ENCODE measurements at places on chromosomes 6 and 20.

DNA sequence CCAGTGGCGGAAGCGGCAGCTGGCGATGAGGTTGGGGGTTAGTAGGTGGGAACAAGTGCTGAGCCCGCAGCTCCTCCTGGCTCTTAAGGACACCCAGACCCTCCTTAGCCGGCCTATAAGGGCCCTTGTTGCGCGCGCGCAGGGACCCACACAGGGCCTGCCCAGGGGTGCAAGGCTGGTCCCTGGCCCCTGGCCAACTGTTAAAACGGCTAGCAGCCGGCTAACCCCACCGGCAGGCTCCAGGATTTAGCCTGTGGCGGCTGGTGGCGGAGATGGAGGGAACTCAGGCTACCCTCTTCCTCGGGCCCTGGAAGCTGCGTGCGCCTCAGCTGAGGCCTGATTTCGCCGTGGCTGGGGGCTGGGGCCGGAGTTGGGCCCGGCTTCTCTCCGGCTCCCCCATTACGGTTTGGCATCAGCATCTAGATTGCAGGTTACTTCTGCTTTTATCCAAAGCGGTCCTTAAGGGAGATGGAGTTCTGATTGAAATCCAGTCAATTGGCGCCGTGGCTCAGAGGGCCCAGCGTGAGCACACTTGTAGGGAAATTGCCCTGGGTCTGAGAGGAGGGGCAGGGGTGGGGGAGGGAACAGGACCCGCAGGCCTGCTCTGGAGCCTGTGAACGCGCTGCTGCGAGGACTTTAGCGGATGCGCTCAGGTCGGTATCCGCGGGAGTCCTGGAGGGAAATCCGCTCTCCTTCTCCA, 36.9 kb upstream of the CCDC167 start:
- DNase-seq = no peak

DNA sequence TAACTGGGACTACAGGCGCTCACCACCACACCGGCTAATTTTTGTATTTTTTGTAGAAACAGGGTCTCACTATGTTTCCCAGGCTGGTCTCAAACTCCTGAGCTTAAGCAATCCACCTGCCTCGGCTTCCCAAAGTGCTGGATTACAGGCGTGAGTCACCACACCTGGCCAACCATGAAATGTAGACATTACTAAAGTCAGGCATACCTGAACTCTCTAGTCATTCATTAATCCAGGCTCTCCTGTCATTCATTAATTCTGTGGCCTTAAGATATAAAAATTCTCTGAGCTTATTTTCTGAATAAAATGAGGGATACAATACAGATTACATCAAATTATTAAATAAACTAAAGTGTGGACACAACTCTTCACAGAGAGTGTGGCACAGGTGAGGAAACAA, 159.7 kb downstream of the GMDS start:
- no peak for DNase-seq

DNA sequence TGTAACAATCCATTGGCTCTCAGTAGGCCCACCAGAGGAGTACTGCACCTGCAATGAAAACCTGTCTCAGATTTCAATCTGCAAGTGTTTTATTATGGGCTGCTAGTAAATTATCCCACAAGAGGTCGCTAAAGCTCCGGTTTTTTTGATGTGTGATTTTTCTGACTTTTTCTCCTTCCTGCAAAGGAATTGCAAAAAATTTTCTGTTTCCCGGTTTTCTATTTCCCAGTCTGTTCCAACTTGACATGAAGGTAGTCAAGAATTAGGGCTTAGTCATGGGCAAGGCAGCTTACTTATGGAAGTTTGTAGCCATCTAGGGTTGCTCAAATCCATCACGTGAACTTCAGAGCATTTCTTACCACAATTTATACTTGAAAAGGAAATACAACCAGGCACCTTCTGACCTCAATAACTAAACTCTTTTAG, 38.5 kb upstream of the AHI1 start:
- peak; percentile 60 for DNase-seq

DNA sequence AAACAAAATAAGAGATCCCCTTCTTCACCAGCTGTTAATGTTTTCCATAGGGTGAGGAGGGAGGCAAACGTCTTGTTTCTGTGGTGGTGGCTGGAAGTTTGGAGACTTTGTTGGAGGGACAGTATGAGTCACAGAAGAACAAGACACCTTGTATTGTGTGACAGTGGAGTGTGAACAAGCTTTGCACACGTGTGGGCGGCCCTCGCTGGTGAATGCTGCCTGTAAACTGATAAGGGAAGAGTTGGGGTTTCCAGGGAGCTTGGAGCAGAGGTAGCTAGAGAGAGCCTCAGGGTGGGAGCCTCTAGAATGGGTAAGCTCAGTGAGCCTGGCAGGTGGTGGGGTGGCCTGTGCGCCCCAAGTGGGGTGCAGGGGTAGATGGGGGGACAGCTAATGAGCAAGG, 78.3 kb downstream of the ZDHHC14 start:
- DNase-seq = no peak
